ENCODE measurements at places on chromosomes 7 and 10. TPM values are rescaled to one million over a fixed set of nuclear protein-coding genes. Genes with fewer than 3 reads are reported as not detected.

GRCh38 chr10:109992485-109992884 lies 15.3 kb upstream of the ADD3 start:
- DNase-seq = no peak

Gene NPTX2
- total RNA-seq = not detected

DNA sequence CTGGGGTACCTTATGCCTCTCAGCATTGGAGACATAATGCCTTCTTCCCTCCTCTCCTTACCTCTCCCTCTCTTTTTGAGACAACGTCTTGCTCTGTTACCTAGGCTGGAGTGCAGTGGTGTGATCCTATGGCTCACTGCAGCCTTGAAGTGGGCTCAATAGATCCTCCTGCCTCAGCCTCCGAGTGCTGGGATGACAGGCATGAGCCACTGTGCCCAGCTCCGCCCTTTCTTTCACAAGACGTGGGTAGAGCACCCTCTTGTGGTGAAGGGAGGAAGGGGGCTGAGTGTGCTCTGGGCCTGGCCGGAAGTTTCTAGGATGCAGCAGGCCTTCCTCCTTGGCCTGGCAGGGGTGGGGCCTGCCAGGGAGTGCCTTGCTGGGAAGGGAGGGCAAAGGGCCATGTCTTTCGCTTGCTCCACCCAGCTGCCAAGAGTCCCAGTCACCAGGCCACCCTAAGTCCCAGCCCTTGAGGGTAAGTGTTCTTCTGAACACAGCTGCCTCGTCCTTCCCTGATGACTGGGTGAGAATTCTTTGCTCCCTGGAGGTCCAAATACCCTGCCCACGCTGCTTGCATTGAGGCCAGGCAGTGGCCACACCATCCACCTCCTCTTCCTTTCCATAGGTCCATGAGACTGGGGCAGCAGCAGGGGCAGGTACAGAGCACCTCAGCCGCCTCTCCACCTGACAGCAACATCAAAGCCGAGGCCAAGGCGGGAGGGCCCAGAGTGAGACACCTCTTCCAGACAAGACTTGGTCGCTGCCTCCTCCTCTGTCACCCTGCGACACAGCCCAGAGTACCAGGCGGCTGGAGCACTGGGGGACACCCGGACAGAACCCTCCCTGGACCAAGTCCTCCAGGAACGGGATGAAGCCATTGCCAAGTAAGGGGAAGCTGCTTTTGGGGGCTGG lies 3.7 kb downstream of the ABHD11 start:
- peak; percentile 81 for DNase-seq

Gene C10orf105
- 0.17 TPM for total RNA-seq

- DNase-seq = no peak
Measured at GRCh38 chr7:110733221-110733620, 357.7 kb upstream of the LRRN3 start.

- peak; percentile 57 for DNase-seq
Measured at GRCh38 chr10:94320285-94320914, 42.3 kb downstream of the NOC3L start.

Gene FIGNL1
- 30.9 TPM for total RNA-seq
